ENCODE measurements at places on chromosomes 11 and 22. TPM values are rescaled to one million over a fixed set of nuclear protein-coding genes. Genes with fewer than 3 reads are reported as not detected.

NCF4 gene
- total RNA-seq, result not detected

MRGPRF gene
- total RNA-seq, result not detected

RFPL3 gene
- not detected for total RNA-seq

BRSK2 gene
- 0.18 TPM for total RNA-seq

PHOX2A gene
- total RNA-seq, result not detected

SMTNL1 gene
- not detected for total RNA-seq

GAL gene
- 0.28 TPM for total RNA-seq

HSPB2 gene
- total RNA-seq, result 0.28 TPM

OLFML1 gene
- total RNA-seq, result 0.09 TPM

C11orf91 gene
- 0.38 TPM for total RNA-seq

RCOR2 gene
- 0.36 TPM for total RNA-seq

RASSF10 gene
- total RNA-seq, result under 0.01 TPM

TRIM49C gene
- total RNA-seq, result not detected

USH1C gene
- not detected for total RNA-seq

BTBD18 gene
- total RNA-seq, result not detected

CCDC85B gene
- total RNA-seq, result 102 TPM

GRAP2 gene
- under 0.01 TPM for total RNA-seq

ROBO4 gene
- 151 TPM for total RNA-seq

C11orf87 gene
- total RNA-seq, result not detected

GLYATL2 gene
- total RNA-seq, result not detected

SLC22A8 gene
- not detected for total RNA-seq

PRPF19 gene
- total RNA-seq, result 50.1 TPM

PRAME gene
- total RNA-seq, result 0.09 TPM

KCNA4 gene
- total RNA-seq, result not detected

SLC37A4 gene
- 10.0 TPM for total RNA-seq
